ENCODE measurements at places on chromosomes 1 and 21.

DNA sequence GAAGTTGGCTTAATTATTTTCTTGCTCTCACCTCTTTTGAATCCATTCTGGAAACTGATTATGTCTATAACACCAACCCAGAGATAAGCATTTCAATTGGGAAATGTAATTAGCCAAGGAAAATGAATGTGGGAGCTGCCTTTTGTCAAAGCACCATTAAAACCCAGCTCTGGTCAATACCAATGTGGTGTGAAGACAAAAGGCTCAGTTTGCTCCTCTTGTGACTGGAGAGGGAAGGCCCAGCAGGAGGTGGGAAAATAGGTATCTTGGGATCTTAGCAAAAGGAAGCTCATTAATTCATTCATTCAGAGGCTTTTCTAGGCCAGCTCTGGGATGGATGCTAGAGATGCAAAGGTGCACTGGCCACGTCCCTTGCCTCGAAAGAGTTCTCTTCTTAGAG is 75.0 kb upstream of the SELENON start:
- DNase-seq: no peak

- DNase-seq: no peak
Observed at GRCh38 chr1:18649693-18650370, 19.2 kb downstream of the PAX7 start.

DNA sequence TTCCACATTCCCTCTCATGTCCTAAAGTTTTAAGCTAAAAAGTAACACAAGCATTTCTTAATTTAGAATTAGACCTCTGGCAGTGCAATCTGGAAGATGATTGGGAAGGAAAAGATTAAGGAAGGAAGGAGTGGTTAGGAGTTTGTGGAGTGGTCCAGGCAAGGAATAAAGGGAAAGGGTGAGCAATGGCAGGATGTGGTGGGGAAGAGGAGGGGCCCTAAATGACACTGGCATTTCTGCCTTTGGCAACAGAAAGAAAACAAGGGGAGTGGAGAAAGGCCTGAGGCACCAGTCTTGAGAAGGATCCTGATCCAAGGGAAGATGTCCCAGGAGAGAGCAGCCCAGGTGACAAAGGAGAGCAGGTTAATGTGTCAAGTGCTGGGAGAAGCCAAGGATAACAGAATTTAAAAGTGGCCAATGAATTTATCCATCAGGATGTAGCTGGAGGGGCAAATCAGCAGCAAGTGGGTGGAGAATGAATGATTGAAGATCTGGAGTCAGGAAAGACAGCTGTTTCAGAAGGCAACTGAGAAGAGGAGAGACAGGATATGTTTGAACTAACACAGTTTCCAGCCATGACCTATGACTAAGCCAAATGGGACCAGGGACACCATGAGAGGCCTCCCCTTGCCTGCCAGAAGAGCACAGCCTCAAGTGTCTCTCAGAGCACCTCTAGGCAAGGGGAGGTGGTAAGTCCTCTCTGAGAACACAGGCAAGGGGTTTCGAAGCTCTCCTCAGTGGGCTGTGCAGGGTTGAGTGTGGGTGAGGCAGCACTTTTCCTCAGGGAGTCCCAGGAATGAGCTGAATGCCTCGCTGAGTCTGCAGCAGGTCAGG is 20.9 kb upstream of the LY9 start:
- no peak for DNase-seq

DNA sequence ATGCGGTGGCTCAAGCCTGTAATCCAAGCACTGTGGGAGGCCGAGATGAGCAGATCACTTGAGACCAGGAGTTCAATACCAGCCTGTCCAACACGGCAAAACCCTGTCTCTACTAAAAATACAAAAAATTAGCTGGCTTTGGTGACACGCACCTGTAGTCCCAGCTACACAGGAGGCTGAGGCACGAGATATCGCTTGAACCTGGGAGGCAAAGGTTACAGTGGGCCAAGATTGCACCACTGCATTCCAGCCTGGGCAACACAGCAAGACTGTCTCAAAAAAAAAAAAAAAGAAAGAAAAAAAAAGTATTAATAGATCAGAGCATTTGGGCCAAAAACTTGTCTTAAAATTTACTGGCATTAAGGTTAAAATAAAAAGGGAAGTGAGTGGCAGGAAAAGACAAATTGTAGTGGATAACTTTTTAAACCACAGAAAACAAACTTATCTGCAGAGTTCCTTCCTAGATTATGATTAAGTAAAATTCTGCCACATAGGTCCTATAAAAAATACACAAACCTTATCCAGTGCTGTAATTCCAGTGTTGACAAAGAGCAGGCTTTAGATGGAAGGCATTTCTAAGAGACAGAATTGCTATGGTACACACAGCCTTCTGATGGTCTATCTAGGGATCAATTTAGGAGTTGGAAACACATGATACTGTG is 53.3 kb downstream of the EIF4G3 start:
- no peak for DNase-seq

DNA sequence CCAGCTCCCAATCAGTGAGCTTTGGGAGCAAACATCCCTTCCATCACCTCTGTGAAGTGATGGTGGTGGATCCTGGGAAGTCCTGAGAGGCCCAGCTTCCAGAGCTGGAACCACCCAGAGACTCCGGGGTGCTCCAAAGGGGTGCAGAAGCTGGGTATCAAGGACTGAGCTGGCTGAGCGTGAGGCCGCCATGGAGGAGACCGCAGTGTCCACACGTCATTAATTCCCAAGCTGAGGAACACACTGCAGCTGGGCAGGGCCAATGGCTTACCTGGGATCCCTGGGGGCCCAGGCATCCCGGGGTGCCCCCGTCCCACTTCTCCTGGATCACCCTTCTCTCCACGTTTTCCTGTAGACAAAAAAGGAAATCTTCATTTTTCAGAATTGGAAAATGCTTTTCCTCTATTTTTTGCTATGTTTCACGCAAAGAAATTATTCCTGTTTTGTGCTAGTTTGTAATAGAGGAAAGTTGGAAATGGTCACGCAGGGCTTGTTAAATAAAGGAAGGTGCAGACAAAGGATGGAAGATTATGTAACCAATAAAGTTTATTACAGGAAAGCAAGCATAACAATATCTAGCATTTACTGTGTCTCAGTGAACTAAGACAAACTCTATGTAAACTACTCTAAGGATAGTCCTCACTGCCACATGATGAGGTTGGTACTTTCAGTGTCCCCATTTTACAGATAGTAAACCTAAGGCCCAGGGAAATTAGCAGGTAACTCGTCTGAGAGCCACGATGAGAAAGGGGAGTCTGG is 15.4 kb downstream of the COL9A2 start:
- DNase-seq: no peak

DNA sequence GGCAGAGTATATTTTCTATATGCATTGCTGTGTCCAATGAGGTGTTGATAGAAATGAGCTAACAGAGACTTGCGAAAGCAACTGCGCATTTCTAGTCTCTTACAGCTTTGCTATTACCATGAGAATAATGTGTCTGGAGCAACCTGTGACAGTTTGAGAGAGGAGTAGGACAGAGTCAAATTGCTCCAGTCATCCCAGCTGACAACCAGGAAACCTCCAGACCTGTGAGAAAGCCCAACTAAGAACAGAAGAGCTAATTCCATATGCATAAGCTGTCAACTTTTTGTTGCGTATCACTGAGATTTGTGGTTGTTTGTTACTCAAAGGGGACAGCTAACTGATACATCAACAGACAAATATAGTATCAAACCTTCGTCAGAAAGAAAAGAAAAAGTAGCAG is 354.1 kb upstream of the LRRC7 start:
- DNase-seq: no peak

DNA sequence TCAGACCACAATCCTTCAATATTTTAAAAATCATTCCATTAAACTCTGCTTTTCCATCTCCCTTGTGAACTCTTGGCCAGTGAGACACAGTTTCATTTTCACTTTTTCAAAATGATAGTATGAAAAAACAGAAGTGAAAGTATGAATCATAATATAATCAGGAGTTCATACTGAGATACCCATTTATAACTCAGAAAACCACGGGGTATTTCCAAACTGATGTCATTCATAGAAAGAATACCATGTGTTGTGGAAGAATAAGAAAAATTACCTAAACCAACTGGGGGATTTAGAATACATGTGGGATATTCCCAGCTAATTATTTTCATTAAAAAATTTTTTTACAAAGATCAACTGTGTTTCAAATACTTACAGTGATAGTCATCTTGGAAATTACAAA is 149.9 kb downstream of the MRPL39 start:
- no peak for DNase-seq

DNA sequence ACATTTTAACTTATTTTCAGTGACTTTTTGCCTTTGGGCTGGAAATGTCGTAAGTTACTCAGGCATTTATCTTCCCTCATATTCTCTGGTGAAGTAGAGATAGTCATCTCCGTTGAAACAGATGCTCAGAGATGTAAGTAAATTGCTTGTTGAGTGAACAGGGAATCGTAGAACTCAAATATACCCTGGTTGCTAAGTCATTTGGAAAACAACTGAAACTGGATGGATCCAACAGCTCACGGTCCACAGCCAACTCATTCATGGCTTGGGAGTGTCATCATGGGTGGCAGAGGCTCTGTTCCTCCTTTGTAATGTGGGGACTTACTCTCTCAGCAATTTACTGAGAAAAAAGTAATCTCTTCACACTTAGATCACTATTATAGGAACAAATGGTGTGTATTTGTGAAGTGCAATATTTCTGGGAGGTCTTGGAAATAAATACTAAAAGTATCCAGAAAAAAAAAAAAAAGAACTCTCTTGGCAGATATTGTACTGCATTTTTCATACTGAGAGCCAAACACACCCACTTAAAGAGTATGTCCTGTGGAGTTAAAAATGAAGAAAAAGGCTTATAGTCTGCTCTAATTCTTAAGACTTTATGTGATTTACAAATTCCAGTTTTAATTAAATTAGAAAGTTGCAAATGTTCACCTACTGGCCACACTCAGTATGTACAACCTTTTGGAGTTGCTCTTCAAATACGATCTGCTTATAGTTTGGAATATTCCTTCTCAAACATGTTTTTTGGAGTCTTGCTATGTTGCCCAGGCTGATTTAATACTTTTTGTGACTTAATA is 107.4 kb downstream of the LEPR start:
- DNase-seq: no peak

- no peak for DNase-seq
Observed at GRCh38 chr21:26815197-26815596, 30.0 kb downstream of the ADAMTS1 start.

GRCh38 chr1:234489007-234489697 is 10.2 kb upstream of the TARBP1 start:
- DNase-seq: no peak

GRCh38 chr1:2132222-2133038 is 62.1 kb downstream of the FAAP20 start:
- DNase-seq: no peak

- DNase-seq: no peak
Observed at GRCh38 chr1:118949315-118949714, 38.8 kb downstream of the TBX15 start.

DNA sequence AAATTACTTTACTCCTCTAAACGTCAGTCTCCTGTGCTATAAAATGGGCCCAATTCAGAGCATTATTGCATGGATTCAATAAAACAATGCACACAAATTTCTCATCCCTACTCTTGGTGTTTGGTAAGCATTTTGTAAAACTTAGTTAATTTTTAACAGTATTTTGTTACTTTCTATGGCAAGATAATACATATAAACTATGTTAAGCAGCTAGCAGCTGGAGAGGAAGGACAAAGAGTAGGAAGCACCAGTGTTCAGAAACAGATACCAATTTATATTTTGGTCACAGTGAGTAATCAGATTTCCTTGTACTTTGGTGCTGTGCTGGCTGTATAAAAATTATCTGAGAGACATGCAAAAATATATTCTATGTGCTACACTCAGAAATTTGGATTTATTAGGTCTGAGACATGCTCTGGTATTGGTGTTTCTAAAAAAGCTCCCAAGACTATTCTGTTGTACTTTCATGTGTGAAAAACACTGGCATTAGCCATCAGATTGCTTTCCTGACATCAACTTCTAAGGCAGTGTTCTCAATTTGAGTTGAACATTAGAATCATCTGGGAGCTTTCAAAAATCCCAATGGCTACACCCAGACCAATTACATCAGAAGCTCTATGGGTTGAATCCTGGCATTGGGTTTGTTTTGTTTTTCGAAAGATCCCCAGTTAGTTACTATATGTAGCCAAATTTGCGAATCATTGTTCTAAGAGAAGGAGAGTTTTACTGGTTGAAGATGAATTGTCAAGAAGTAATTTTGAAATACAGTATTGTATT is 100.3 kb upstream of the C1orf87 start:
- DNase-seq: no peak

GRCh38 chr1:209648931-209649776 is 3.1 kb downstream of the LAMB3 start:
- DNase-seq: peak; percentile 52

DNA sequence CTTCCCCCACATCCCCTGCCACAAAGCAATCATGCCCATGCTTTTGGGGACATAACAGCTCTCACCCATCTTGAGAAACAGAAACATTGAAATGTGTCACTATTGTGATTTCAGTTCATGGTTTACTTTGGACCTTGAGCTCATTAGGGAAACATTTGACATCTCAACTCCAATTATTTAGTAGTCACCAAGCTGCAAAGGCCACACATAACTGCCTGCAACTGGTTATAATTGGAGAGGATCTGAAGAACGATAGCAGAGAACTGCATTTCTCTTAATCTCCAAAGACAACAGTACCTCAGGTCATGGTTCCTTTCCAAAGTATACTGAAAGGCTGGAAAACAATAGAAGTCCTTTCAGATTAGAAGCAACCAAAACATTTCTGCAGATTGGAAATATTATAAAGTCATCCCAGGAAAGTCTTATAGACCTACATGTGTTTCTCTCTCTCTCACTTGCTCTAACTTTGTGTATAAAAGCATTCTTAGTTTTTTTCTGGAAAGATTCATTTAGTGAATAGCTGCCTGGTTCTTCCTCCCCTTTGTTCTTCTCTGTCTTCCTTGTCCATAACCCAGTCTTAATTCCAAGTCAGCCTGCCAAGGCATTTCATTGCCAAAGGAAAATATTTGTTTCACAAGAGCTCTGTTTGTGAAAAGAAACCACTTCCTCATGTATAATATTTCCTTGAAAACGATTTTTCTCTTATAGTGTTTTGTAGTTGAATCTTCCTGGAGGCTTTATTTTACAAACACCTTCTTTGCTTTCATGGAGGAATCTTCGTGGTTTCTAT is 426.8 kb downstream of the ADGRL2 start:
- no peak for DNase-seq

GRCh38 chr1:105138458-105138893 is 1388.8 kb downstream of the AMY1C start:
- no peak for DNase-seq

GRCh38 chr1:44220755-44221154 is 7.5 kb downstream of the DMAP1 start:
- no peak for DNase-seq

GRCh38 chr1:113169591-113169990 is 96.6 kb downstream of the LRIG2 start:
- DNase-seq: no peak

Measured in CD4-positive, alpha-beta T cell treated with Interleukin-15 for 1 hour (primary cell).